ENCODE measurements at places on chromosomes 5 and 9. TPM values are rescaled to one million over a fixed set of nuclear protein-coding genes. Genes with fewer than 3 reads are reported as not detected.

- no peak for DNase-seq
- H3K4me3 ChIP-seq, result no peak overlapping the region
- peaks cover 2% of the 10 kb centered on the region for H3K4me1 ChIP-seq
- H3K27ac ChIP-seq, result no peak overlapping the region
- no peaks in the 10 kb centered on the region for H3K27me3 ChIP-seq
These were observed 9.5 kb downstream of the ACO1 start for GRCh38 chr9:32393911-32394310.

GRCh38 chr5:98425640-98426039, 347.8 kb upstream of the RGMB start:
- H3K4me1 ChIP-seq, result peaks cover 14% of the 10 kb centered on the region
- H3K36me3 ChIP-seq, result no peaks in the 10 kb centered on the region
- no peak overlapping the region for H3K27ac ChIP-seq
- H3K4me3 ChIP-seq, result no peak overlapping the region
- no peaks in the 10 kb centered on the region for H3K27me3 ChIP-seq

GRCh38 chr9:6838158-6838557, 80.4 kb downstream of the KDM4C start:
- no peak for DNase-seq
- H3K4me3 ChIP-seq, result no peak overlapping the region
- peaks cover 11% of the 10 kb centered on the region for H3K36me3 ChIP-seq

GRCh38 chr5:11110128-11110527, 349.1 kb upstream of the DAP start:
- DNase-seq, result no peak
- no peak overlapping the region for H3K4me3 ChIP-seq
- no peaks in the 10 kb centered on the region for H3K27me3 ChIP-seq
- no peaks in the 10 kb centered on the region for H3K4me1 ChIP-seq
- no peak overlapping the region for H3K27ac ChIP-seq

GRCh38 chr9:87862536-87863268, 20.0 kb upstream of the SPATA31E1 start:
- no peak overlapping the region for H3K4me3 ChIP-seq
- no peak overlapping the region for H3K27ac ChIP-seq
- DNase-seq, result no peak
- H3K36me3 ChIP-seq, result no peaks in the 10 kb centered on the region
- H3K27me3 ChIP-seq, result no peaks in the 10 kb centered on the region

DNA sequence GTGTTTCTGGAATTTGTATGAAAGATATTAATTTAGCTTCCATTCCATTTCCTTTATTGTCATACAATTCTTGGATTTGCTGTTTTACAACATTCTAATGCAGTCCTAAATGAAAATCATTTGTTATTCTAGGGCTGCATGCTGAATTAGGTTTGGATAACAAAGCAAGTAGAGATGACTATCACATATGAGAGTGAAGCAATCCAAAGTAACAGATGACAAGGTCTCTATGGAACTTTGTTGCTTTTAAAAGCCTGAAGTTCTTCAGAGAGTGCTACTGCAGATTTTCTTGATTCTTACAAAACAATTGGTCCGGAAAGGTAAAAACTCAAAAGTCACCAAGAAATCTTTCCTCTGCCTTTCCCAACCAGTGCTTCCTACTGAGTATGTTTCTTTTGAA, 56.9 kb upstream of the VCAN start:
- H3K36me3 ChIP-seq, result no peaks in the 10 kb centered on the region
- H3K4me3 ChIP-seq, result no peak overlapping the region
- no peak for DNase-seq

DNA sequence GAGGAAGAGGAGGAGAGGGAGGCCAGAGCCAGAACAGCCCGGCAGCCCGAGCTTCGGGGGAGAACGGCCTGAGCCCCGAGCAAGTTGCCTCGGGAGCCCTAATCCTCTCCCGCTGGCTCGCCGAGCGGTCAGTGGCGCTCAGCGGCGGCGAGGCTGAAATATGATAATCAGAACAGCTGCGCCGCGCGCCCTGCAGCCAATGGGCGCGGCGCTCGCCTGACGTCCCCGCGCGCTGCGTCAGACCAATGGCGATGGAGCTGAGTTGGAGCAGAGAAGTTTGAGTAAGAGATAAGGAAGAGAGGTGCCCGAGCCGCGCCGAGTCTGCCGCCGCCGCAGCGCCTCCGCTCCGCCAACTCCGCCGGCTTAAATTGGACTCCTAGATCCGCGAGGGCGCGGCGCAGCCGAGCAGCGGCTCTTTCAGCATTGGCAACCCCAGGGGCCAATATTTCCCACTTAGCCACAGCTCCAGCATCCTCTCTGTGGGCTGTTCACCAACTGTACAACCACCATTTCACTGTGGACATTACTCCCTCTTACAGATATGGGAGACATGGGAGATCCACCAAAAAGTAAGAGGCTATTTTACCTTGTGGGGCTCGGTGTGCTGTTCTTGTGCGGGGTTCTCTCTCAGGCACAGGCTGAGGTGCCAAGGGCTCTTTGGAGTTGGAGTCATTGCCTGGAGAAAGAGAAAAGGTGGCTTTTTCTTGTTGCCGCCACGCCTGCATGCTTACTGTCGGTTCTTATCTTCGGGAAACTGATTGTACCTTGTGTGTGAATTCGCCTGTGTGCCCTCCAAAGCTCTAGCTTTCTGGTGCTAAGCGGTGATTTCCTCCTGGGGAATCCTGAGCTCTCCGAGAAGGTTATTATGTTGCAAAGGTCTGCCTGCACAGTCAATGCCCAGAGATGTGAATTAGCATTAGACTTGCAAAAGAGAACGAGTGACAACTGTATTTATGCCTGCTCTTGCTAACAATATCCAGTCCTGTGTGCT, at the start of gene ISL1:
ISL1 (plus strand) TSS at position 318 of the 991 bp plus-strand sequence; CDS start at position 542, 224 bp downstream.
- no peaks in the 10 kb centered on the region for H3K36me3 ChIP-seq
- peak; percentile 74 for DNase-seq
- peaks cover 5% of the 10 kb centered on the region for H3K4me1 ChIP-seq

DNA sequence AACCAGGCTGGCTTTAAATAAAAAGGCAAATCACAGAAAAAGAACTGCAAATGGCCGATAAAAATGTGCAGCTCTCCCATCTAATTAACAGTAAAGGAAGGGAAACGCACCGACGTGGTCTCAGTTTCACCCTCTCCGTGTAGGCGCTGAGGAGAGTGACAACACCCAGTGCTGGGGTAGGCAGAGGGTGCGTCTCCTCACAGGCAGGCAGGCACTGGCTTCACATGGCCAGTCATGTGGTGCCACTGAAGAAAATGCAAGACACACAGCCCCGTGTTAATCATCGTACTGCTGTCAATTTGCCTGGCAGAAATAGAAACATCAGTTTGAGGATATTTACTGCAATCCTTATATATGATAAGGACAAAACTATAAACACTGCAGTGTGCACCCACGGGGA, 178.4 kb downstream of the FANCC start:
- peaks cover 5% of the 10 kb centered on the region for H3K4me1 ChIP-seq
- H3K4me3 ChIP-seq, result no peak overlapping the region
- no peaks in the 10 kb centered on the region for H3K36me3 ChIP-seq
- no peak overlapping the region for H3K27ac ChIP-seq

- no peak overlapping the region for H3K4me3 ChIP-seq
- no peak for DNase-seq
- H3K27me3 ChIP-seq, result no peaks in the 10 kb centered on the region
- H3K27ac ChIP-seq, result no peak overlapping the region
These were observed 330.3 kb downstream of the CAAP1 start for GRCh38 chr9:26562338-26562737.

Gene BTNL8
- 4.5 TPM for total RNA-seq

Gene SARDH
- 6.8 TPM for total RNA-seq

Measured in upper lobe of right lung (tissue), 1 donor.